ENCODE measurements at places on chromosomes 1 and 21. TPM values are rescaled to one million over a fixed set of nuclear protein-coding genes. Genes with fewer than 3 reads are reported as not detected.

GRCh38 chr1:17460219-17460618, 20.7 kb upstream of the RCC2 start:
- ATAC-seq = no peak

GRCh38 chr1:209989525-209989924, 51.5 kb downstream of the SYT14 start:
- ATAC-seq = no peak

DNA sequence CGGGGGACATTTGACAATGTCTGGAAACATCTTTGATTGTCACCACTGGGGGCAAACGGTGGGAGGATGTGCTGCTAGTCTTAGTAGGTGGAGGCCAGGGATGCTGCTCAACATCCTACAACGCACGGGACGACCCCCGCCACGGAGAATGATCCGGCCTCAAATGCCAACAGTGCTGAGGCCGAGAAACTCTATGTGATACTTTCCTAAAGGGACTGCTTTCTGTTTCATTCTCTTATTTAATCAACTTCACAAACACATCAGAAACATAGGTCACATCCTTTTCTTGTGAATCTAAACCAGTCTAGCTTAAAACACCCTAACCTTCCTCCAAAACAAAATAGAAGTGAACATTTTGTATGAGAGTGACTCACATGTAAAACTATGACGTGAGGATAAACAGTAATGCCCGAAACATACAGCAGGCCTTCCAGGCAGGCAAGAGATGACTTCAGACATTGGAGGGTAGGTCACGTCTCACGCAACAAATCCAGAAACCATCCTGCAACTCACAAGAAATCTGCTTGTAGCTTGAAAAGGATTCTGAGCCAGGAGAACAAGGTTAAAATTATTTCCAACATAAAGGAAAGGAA, 37.2 kb upstream of the ETS2 start:
- ATAC-seq = no peak

GRCh38 chr1:33792651-33793050, 71.2 kb upstream of the HMGB4 start:
- ATAC-seq = no peak

FOXO6 gene
- 0.91 TPM for total RNA-seq

- peak; percentile 78 for ATAC-seq
These were observed 229.2 kb downstream of the TTLL7 start for GRCh38 chr1:83769594-83770318.

- ATAC-seq = peak; percentile 60
These were observed 4.9 kb upstream of the PROX1 start for GRCh38 chr1:213982672-213983492.

HAO2 gene
- total RNA-seq = 86.3 TPM

KIAA0040 gene
- 1.4 TPM for total RNA-seq

DNA sequence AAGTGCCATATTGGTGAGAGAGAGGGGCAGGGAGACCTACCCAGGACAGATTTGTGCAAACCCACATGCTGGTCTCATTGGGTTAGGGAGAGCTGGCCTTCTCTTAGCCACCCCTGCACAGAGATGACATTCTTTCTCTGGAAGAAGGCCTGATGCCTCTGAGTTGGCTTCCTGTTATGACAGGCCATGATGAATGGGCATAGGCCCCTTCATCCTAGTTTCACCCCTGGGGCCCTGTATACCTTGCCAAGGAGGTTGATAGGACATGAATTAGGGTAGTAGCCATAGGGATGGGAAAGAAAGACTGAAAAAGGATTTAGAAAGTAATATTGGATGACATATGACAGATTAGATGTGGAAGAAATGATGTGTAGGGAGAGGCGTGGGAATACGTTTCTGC, 46.6 kb downstream of the TENT5C start:
- no peak for ATAC-seq

- ATAC-seq = no peak
These were observed 48.8 kb downstream of the DR1 start for GRCh38 chr1:93394514-93394913.

DNA sequence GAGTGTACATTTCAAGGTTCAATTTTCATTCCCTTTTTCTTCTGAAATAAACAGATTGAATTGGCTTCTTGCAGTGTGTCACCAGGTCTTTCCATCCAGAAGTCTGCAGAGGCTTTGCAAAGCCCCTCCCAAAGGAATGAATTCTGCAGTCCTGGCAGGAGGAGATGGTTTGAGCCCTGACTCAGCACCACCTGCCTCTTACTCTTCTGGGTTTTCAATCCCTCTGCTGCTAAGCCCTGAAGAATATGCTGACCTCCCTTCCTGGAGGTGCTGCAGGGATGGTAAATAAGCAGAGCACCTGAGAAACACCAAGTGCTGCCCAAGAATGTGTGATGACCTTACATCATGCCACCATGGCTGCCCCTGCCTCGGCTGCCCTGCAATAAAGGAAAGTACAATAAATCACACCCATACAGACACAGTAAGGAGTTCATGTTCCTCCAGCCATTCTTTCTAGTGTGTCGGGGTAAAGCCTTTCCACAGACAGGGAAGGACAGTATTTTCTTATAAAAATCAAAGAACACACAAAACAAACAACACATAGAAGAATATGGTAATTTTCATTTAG, 209.2 kb downstream of the ZNF326 start:
- peak; percentile 85 for ATAC-seq

DNA sequence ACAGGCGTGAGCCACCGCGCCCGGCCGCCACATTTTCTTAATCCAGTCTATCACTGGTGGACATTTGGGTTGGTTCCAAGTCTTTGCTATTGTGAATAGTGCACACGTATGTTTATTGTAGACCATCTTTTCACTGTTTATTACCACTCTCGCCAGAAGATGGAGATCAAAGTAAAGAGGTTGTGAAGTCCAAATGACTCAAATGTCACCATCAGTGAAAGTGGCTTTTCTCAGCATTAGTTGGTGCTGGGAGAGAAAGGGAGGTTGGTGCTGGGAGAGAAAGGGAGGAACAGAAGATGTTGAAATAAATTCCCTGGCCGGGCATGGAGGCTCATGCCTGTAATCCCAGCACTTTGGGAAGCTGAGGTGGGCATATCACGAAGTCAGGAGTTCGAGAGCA, 10.4 kb upstream of the UHMK1 start:
- no peak for ATAC-seq

- no peak for ATAC-seq
These were observed 28.2 kb upstream of the KHDRBS1 start for GRCh38 chr1:31985430-31985829.

GRCh38 chr1:199774433-199775089, 252.9 kb upstream of the NR5A2 start:
- ATAC-seq = no peak

DNA sequence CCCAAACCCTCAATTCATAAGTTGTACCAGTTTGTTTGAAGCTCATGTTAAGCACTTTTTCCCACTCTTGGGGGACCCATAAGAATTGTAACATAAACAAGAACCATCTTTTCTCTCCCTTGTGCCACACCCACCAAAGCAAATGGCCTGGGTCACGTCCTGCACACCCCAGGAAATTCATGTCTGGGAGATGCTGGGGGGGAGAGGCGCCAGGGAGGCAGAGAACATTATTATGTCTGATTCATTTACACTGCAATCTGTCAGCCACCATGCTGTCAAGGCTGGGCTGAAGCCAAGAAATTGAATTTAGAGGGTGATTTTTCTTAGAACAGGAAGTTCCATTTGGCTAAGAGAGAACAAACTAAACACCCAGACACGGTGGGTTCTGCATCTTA, 37.2 kb upstream of the IPO9 start:
- no peak for ATAC-seq

- no peak for ATAC-seq
These were observed 229.3 kb downstream of the DISC1 start for GRCh38 chr1:231855926-231856325.

Measured in motor neuron (in vitro differentiated cells).